Peyer's patch (tissue), 4 donors: ENCODE measurements at places on chromosomes 3 and 15.

- DNase-seq: peak; percentile 57
Observed at GRCh38 chr15:47756872-47757271, 39.6 kb downstream of the SEMA6D start.

GRCh38 chr15:29470311-29470710 is 200.7 kb upstream of the NSMCE3 start:
- DNase-seq: no peak

GRCh38 chr15:49620199-49620598 is 419 bp downstream of the FAM227B start:
- DNase-seq: no peak

DNA sequence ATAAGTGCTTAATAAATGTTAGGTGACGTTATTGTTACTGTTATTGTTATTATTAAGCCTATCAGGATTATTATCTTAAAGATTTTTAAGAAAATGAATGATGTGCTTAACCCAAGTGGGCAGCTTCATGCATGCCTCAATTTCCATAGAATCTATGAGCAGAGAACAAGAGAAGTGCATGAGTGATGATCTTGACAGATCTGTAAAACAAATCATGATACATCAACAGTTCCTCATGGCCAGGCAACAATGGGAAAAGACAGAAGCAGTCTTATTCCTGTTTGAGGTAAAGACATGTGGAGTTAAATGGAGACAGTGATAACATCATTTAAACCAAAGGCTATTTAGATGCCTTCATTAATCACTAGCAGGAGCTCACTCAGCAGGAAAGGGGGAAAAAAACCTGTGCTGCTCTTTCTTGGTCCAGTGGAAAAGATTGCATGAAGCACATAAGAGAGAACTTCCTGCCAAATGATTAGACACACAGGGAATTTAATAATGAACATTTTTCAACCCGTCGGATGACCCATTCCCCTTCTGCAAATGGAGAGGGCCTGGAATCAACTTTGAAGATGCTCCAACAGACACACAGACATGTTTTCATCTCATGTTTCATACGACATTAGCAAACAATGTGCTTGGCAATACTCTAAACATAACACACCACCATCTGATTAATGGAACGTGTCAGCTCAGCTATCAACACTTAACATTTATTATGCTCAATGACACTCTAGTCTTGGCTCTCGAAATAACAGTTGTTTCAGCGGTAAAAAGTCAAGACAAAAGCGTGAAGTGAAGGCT is 212.2 kb upstream of the LRRN1 start:
- no peak for DNase-seq

DNA sequence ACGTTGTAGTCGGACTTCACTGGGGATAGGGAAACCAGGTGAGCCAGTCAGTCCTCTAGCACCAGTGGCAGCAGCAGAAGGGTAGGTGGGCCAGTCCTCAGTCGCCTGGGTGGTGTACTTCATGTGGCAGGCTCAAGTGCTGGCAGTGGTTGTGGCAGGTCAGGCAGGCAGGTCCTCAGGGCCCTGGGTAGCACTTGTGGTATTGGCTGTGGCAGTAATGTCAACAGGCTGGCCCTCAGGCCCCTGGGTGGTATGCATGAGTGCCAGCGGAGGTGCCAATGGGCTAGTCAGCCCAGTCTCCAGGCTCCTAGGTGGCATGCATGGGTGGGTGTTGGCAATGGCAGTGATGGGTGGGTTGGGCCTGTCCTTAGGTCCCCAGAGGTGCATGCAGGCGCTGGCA is 40.6 kb downstream of the FAIM start:
- no peak for DNase-seq

- no peak for DNase-seq
Observed at GRCh38 chr3:117404141-117404540, 694.6 kb downstream of the TUSC7 start.

DNA sequence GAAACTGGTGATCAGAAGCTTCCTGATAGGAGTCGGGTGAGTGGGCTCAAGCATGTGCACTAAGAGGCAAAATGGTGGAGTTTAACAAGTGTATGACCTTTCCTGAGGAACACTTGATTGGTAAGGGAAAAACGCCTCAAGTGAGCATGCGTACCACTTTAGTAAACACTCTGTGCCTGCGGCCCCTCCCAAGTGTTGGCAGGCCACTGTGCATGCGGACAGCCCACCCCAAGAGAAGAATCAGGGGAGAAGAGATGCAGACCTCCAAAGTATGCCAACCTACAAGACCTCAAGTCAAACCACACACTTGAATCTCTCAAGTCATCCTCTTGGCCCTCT is 122.3 kb downstream of the CTNNB1 start:
- DNase-seq: no peak

GRCh38 chr15:100256101-100256969 is 85.4 kb downstream of the ADAMTS17 start:
- peak; percentile 12 for DNase-seq

DNA sequence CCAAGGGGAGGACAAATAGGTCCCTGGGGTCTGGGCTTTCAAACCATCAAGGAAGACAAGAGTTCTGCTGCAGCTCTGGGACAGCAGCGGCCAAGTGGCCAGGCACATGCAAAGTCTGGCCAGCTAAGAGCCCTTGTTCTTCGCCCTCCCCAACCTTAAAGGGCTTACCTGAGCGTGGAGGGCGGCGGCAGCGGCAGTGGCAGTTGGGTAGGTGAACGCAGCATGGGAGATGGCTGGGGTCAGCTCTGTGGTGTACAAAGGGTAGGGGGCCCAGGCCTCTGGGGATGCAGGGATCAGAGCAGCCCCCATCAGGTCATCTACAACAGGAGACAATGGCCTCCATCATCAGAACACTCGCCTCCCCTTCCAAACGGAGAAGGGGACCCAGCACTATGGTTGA is 27.1 kb downstream of the RBPMS2 start:
- DNase-seq: no peak

DNA sequence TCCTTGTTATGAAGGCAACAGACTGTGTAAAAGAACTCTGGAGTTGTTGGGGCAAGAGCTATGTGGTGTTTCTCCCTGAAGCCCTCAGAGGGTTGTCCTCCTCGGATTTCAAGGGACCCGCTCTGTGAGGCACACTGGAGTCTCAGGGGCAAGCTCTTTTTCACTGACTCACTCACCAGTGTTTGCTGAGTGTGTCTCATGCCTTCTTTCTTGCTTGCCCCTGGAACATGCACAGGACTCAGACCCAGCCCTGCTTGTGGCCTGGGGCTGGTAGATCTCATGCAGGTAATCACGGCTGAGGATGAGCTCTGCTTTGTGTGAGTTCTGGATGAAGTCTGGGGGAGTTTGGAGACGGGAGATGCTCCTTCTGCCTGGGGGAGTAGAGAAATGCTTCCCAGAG is 93.7 kb downstream of the CACNA1D start:
- no peak for DNase-seq

DNA sequence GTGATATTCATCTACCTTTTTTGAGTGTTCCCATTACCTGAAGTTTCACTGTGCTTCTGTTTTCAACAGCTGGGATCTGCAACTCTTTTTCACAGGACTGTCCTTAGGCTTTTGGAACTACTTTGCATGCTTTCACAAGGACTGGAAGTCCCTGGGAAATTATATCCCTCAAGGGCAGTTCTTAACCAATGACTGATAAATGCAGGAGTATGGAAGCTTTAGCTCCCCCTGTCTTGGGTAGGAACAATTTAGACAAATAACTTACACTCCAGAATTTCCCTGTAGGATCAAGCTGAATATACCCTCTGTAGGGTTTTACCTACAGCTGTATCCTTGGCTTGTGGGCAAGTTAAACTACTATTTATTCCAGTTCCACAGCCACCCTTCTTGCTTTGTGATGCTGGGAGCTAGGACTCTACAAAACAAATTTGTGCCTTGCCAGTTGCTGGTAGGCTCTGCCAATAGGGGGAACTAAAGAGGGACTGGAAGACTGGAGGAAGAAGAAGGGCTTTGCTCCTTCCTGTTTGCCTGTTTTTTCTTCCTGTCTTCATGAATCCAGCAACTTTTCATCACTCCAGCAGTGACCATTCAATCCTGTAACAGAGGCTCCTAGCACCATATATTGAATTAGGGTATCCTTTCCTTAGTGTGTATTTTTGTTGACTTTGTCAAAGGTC is 6.8 kb upstream of the ZNF280D start:
- no peak for DNase-seq
